ENCODE measurements at places on chromosomes 13 and 19. TPM values are rescaled to one million over a fixed set of nuclear protein-coding genes. Genes with fewer than 3 reads are reported as not detected.

GRCh38 chr19:1261798-1262622 lies 7.1 kb upstream of the CIRBP start:
- peak; percentile 79 for DNase-seq

DNA sequence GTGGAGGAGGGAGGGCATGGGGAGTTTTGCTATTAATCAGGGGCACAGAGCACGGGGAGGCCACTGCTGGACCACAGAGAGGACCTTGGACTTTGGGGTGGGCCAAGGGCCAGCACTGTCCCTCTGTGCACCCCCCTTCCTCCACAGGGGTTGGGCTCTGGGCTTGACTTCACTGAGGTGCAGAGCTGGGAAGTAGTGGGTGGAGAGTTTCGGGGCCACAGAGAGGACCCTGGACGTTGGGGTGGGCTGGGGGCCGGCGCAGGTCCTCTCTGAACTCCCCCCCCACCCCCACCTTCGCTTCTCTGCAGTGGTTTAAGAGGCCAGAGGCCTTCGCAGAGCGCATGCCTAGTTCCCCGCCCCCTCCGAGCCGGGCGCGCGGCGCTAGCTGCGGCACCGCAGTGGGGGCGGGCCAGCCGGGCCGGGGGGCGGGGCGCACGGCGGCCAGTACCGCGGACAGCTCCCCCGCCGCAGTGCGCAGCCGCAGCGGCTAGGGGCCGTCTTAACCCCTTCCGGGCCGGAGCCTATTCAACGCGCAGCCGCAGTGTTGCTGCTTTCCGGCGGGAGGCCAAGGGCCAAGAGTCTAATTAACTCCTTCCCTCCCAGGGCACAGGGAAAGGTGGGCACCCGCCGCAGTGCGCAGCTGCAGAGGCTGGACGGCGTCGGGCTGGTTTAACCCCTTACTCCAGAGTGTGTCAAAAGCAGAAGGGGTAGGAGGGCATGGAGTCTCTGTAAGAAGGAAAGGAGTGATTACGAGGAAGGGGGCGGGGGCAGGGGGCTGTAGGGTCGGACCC lies 3.7 kb downstream of the KCNC3 start:
- peak; percentile 38 for DNase-seq

DNA sequence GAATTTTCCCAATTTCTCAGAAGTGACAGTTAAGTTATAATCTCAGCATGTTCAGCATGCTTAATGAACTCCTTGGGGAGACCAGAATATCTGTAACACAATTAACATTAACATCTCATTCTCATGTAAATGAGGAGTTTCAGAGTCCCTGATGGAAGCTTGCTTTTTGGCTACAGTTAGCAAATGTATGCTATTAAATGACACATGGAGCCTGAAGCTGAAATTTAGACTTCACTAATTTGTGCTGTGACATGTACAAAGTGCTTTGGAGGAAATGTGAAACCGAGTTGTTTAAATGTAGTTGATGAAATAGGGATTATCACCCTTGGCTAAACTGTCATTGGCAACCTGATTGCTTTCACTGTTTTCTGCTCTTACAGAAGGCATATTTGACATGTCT lies 2265.1 kb upstream of the PCDH20 start:
- no peak for DNase-seq

DNA sequence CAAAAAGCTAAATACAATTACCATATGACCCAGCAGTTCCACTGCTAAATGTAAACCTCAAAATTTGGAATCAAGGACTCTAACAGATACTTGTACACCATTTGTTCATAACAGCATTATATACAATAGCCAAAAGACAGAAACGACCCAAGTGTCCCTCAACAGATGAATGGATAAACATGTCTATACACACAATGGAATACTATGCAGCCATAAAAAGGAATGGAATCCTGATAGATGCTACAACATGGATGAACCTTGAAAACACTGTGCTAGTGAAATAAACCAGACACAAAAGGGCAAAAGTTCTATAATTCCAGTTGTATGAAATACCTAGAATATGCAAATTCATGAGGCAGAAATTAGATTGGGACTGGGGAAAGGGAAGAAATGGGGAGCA lies 12.2 kb downstream of the NEK3 start:
- DNase-seq: no peak

The NLRP9 gene
- total RNA-seq: not detected

DNA sequence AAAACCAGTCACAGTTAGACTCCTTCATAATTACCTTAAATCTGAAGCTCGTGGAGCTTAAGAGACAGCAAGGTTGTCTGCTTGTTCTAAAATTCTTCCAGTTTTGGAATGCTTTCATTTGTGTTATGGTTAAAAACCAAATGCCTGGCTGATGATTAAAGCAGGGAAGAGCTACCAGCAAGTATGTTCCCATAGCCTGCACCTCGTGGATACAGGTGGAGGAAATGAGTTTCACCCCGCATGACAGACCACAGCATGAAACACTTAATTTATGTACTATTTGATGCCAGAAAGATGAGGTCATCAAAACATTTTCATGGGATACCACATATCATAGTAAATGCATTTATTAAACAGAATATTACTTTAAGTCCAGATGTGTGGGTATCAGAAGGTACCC lies 416 bp upstream of the DOCK9 start:
- DNase-seq: peak; percentile 95

- no peak for DNase-seq
These were observed 18.6 kb downstream of the ZNF177 start for GRCh38 chr19:9381361-9381785.

GRCh38 chr19:3389446-3389778 lies 23.0 kb downstream of the NFIC start:
- no peak for DNase-seq

The LAIR1 gene
- total RNA-seq: not detected

DNA sequence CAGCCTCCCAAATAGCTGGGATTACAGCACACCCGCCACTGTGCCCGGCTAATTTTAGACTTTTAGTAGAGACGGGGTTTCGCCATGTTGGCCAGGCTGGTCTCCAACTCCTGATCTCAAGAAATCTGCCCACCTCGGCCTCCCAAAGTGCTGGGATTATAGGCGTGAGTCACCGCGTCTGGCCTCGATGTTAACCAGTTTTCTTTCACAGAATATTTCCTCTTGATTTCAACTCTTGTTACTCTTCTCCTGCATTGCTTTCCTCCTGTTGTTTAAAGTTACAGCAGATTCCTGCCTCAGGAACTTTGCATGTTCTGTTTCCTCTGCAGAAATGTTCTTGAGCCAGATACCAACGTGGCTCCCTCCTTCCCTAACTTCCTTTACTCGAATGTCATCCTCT lies 3.7 kb upstream of the PEX11G start:
- DNase-seq: no peak

DNA sequence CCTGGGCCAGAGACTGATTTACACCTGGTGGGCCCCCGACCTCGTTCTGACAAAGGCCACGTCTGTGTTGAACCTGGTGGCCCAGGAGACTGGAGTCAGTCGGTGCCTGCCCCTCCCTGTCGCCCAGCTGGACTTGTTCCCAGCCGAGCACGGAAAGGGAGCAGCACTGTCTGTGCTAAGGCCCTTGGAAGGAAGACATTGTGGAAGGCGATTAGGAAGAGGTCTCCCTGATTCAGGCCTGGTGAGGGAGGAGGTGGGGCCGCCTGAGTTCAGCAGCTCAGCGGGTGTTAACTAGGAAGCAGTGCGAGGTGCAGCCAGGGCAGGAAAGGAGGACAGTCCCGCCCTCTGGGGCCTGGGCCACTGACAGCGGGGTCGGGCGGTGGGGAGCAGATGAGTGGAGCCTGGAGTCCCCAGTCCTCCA lies 64.7 kb downstream of the GPR12 start:
- no peak for DNase-seq

DNA sequence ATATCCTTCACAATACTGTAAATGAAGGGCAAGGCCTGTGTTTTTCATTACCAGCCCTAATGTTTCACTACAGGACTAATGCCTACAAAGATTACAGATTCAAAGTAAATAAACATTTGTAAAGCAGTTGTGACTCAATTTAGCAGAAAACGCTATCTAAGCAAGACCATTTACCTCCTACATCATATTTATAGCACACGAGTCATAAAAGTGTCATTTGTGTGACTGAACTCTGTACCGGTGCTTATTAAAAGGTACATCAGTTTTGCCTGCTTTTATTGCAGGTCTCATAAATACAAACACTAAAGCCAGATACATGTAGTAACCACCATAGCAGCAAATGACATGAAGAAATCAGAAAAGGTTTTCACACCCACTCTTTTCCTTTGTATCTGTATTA lies 61.5 kb upstream of the SLC15A1 start:
- DNase-seq: no peak

GRCh38 chr13:96214824-96215445 lies 125.0 kb downstream of the HS6ST3 start:
- DNase-seq: no peak

- DNase-seq: no peak
These were observed 538 bp downstream of the ZNF428 start for GRCh38 chr19:43618921-43619261.

The NLRP11 gene
- total RNA-seq: not detected

The ATXN8OS gene
- not detected for total RNA-seq

DNA sequence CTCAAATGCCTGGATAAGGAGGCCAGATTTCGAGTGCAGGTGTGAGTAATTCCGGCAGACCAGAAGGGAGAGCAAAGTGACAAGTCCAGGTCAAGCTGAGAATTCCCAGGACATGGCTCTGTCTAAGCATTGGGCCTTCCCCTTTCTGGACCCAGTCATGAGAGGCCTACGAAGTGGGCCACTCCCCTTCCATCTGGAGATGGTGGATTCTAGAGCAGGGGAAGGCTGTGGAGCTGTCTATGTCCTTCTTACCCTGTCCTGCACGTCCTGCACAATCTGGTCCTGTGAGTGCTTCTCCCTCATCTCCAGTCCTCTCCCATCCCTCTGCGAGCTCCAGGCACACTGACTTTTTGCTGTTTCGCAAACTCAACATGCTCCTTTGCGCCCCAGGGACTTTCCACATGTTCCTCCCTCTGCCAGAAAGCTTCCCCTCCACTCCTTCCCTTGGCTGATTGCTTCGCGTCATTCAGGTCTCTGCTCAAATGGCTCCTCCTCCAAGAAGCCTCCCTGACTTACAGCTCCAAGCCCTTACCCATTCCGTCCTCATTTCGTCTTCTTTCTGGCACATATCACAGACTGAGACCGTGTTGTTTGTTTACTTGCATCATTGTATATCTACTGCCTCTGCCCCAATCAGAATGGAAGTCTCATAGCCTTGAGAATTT lies 193.2 kb downstream of the URI1 start:
- DNase-seq: no peak

The NOVA2 gene
- total RNA-seq: not detected

- DNase-seq: peak; percentile 75
These were observed 42.8 kb downstream of the GAS6 start for GRCh38 chr13:113820813-113821651.

GRCh38 chr13:85283408-85283807 lies 515.8 kb downstream of the SLITRK6 start:
- DNase-seq: no peak

DNA sequence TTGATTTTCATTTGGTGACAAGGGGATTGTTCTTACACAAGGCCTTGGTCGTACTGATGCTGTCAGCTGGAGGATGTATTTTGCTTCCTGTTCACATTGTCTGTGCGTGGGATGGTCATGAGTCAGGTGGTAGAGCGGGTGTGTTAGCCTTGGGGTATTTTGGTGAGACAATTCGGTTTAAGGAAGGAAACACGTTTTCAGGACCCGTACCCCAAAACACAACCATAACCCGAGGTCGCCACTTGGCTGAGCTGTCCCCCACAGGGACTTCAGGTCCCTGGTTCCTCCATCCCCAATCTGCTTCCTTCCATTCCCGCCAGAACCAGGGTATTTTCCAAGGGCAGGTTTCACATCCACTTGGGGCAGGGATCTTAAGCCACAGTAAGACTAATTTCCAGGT lies 15.0 kb downstream of the MYO9B start:
- DNase-seq: no peak

The ZNF66 gene
- 4.9 TPM for total RNA-seq

DNA sequence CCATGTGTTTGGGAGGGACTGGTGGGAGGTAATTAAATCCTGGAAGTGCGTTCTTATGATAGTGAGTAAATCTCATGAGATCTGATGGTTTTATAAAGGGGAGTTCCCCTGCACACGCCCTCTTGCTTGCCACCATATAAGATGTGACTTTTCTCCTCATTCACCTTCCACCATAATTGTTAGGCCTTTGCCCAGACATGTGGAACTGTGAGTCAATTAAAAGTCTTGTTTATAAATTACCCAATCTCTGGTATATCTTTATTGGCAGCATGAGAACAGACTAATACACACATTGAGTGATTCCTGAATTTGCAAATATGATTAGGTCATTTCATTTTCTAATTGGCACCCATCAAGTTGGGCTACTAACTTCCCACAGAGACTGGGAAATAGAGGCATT lies 977.2 kb downstream of the SLITRK1 start:
- no peak for DNase-seq

DNA sequence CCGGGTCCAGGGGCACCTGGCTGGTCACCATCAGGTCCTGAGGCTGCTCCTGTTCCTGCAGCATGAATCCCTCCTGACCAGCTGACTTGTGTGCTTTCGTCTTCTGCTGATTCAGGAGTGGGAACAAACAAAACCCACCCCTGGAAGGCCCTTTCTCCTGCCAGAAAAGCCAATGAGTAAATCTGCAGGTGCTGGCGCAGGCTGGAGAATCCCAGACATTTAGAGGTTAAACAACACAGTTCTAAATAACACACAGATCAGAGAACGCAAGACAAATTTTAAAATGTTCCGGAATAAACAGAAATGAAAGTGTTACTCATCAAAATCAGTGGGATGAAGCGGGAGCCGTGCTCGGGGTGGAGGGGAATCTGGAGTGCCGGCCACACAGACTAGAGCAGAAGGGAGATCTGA lies 60.6 kb upstream of the C13orf46 start:
- no peak for DNase-seq

DNA sequence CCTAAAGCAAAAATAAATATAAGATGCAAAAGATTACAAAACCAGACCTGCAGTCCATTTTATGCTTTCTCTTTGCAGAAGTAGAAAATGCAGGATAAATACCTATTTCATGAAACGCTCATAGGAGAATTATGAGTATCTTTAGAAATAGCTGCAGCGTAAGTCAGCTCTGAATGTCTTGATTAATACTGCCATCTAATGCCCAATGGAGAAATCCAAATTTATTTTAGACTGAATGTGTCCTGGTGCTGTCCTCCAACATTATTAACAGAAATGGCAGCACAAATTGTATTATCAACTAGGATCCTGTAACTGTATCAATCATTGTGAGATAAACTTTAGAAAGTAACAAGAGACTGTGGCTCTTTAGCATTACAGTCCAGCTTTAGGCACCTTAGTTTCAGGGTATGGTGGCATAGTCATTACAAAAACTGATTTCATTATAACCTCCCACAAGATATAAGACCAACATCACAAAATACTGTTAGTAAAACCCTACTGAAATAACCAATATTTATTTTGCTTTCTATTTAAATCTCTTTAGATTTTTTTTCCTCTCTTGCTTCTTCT lies 162.1 kb upstream of the MIR17HG start:
- DNase-seq: no peak

The EIF3K gene
- total RNA-seq: 230 TPM

The KL gene
- total RNA-seq: 1.4 TPM

The FGF9 gene
- not detected for total RNA-seq

The IRS2 gene
- 39.2 TPM for total RNA-seq

DNA sequence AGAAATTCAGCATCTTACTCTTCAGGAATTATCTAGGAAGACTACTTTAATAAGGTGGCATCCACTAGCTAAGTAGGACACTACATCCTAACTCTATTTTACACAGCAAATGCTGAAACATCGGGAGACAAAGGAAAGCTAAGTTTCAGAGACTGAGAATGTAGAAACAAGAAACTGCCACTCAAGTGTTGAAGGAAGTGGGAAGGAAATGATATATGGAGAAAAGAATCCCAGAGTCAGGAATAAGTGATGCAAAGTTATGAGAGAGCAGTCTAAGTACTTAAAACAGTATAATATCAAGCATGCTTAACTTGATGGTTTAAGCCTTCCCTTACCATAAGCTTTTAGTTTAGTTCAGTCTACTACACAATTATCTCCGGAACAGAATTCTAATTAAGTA lies 52.4 kb downstream of the RBM26 start:
- DNase-seq: no peak

The FFAR3 gene
- not detected for total RNA-seq

All from PC-9 (cell line).